Lung microvascular endothelial cell (primary cell): ENCODE measurements at places on chromosomes 16 and 17. TPM values are rescaled to one million over a fixed set of nuclear protein-coding genes. Genes with fewer than 3 reads are reported as not detected.

The CSNK1D gene
- total RNA-seq = 38.8 and 41.3 TPM in 2 replicates

The HOXB1 gene
- not detected in 2 replicates for total RNA-seq

The ZDHHC1 gene
- 2.6 and 3.5 TPM in 2 replicates for total RNA-seq

The CDT1 gene
- total RNA-seq = 1.8 and 3.7 TPM in 2 replicates

The PHOSPHO1 gene
- not detected in 2 replicates for total RNA-seq

The PDXDC1 gene
- total RNA-seq = 68.0 and 119 TPM in 2 replicates

The KRTAP3-1 gene
- not detected in 2 replicates for total RNA-seq

The MYL4 gene
- total RNA-seq = 0.40 and 0.65 TPM in 2 replicates

The CCL14 gene
- 3.9 and 4.6 TPM in 2 replicates for total RNA-seq

The PRCD gene
- 0.20 and 0.22 TPM in 2 replicates for total RNA-seq

The SLC52A1 gene
- under 0.01 and 0.22 TPM in 2 replicates for total RNA-seq

- no peak for DNase-seq
Measured at GRCh38 chr17:55632236-55632635, 90.4 kb downstream of the TMEM100 start.

GRCh38 chr16:75264999-75265910, 13.8 kb upstream of the BCAR1 start:
- DNase-seq = peak; percentile 32

- DNase-seq = no peak
Measured at GRCh38 chr17:77479372-77480198, 338.8 kb downstream of the SEC14L1 start.

DNA sequence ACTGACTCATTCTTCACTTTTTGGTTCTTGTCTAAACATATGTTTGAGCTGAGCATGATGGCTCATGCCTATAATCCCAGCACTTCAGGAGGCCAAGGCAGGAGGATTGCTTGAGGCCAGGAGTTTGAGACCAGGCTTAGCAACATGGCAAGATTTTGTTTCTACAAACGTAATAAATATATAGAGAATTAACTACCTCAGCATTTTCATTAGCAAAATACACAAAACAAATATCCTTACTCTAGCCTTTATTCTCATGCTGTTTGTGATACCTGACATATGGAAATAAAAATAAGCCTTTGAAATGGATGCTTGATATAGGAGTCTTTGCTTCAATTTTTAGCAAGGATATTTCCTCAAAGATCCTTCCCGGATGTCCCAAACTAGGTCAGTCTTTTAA, 132.8 kb downstream of the ABCC1 start:
- DNase-seq = no peak

GRCh38 chr17:69508814-69509213, 94.3 kb downstream of the MAP2K6 start:
- no peak for DNase-seq

- peak; percentile 72 for DNase-seq
Measured at GRCh38 chr17:8488901-8489300, 53.2 kb downstream of the NDEL1 start.

DNA sequence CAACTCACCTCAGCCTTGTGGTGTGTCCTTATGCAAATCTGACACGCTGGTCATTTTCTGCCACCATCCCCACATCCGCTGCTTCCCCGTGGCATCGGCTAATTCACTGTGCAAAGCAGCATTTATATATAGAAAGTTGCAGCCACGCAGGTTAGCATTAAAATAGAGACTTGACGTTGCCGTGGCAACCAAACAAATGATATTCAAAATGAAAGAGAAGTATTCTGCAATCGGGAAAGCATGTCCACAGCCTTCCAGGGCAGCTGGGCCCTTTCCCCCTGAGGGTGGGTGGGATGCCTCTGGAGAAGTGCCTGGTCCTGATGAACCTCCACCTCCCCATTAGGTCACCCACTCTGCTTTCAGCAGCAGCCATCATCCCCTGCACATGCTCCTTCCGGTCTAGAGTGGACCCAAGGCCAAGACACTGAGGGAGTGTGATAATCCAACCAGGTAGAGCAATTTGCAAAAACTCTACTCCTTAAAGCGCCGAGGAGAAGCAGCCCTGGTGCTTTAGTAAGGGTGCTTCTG, 138.7 kb downstream of the GAS7 start:
- peak; percentile 20 for DNase-seq

DNA sequence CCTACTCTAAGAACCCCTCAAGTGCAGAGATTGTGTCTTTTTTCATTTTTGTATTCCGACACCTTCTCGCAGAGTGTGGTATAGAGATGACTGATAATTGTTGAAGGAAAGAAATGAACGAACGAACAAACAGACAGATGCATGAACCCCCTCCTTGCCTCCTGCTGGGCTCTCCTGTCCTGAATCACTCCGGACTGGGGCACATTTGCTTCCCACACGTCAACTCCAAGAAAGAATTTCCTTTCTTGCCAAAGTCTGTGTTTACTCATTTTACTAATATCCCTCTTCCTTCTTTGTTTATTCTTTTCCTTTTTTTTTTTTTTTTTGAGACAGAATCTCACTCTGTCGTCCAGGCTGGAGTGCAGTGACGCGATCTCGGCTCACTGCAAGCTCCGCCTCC, 37.5 kb upstream of the BHLHA9 start:
- no peak for DNase-seq

GRCh38 chr17:29219378-29220047, 27.1 kb upstream of the CRYBA1 start:
- DNase-seq = peak; percentile 78

- DNase-seq = no peak
Measured at GRCh38 chr17:64231567-64232141, 31.4 kb downstream of the TEX2 start.
